Vagina (tissue), 2 donors: ENCODE measurements at places on chromosomes 12 and 14.
A peak's percentile ranks its signal among the peaks of the same experiment; 100 is the strongest.

DNA sequence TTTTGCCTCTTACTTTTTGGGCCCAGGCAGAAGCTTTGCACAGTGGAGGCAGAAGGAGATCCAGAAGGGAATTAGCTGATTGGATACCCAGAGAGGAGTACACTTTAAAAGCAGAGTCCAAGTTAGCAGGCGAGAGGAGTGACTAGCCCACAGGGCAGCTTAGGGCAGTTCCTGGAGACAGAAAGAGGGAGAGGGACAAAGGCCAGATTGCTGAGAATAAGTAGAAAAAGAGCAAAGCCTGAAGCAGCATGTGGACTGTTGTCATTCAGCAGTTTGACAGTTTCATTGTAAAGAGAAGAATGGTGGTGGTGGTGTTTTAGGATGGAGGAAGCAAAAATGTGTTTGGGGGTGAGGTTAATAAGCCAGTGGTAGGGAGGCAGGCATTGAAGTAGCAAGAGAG, 95.1 kb downstream of the PELI2 start:
- H3K36me3 ChIP-seq, result no peaks in the 10 kb centered on the region
- H3K27me3 ChIP-seq, result no peaks in the 10 kb centered on the region
- H3K4me1 ChIP-seq, result peaks cover 34% of the 10 kb centered on the region
- no peak overlapping the region for H3K27ac ChIP-seq
- no peak overlapping the region for H3K4me3 ChIP-seq

GRCh38 chr14:58414845-58415244, 12.5 kb downstream of the TIMM9 start:
- no peak overlapping the region for H3K27ac ChIP-seq
- H3K4me1 ChIP-seq, result no peaks in the 10 kb centered on the region
- H3K4me3 ChIP-seq, result no peak overlapping the region
- no peak for DNase-seq
- no peaks in the 10 kb centered on the region for H3K36me3 ChIP-seq

DNA sequence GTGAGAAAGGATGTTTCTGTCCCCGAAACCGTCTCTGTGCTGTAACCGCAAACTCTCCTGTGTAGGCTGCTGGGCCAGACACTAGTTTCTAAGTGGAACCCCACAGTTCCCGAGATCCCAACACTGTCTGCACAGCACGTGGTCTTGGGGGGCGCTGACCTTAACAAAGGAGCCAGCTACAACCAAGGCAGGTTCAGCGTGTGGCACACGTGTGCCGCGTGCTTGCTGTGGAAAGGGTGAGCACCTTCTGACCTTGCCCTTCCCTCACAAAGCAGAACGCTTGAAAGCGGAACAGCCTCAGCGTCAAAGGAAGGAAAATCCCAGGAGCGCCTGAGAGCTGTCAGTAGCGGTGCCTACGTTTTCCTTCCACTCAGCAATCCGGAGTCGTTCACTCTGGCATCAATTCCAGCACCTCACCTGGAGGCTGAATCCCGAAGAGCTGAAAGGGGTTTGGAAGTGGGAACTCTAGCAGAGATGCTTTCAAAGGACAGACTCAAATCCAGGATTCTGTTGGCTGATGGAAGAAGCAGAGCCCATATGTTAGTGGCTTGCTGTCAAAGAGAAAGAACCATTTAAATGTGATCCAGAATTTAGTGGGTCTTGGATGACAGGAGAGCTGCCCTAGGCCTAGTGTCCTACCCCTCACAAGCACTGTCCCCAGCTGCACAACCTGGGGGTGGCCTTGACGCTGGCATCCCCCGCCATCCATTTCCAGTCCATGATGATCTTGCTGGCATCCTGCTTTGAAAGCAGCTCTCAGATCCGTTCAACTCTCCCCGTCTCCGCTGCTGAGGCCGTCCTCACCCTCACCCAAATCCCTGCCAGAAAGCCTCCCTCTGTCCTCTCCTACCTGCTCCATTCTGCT, 27.1 kb downstream of the CCDC92 start:
- no peaks in the 10 kb centered on the region for H3K36me3 ChIP-seq
- peaks cover 3% of the 10 kb centered on the region for H3K4me1 ChIP-seq
- no peak for DNase-seq
- H3K27me3 ChIP-seq, result no peaks in the 10 kb centered on the region
- H3K27ac ChIP-seq, result no peak overlapping the region

- H3K4me1 ChIP-seq, result no peaks in the 10 kb centered on the region
- H3K27me3 ChIP-seq, result no peaks in the 10 kb centered on the region
- DNase-seq, result no peak
Observed at GRCh38 chr14:104345621-104346462, 207.5 kb downstream of the KIF26A start.

GRCh38 chr12:57740656-57741412, 2.3 kb upstream of the AGAP2 start:
- H3K4me3 ChIP-seq, result no peak overlapping the region
- H3K36me3 ChIP-seq, result no peaks in the 10 kb centered on the region
- no peak for DNase-seq
- peaks cover 44% of the 10 kb centered on the region for H3K4me1 ChIP-seq

DNA sequence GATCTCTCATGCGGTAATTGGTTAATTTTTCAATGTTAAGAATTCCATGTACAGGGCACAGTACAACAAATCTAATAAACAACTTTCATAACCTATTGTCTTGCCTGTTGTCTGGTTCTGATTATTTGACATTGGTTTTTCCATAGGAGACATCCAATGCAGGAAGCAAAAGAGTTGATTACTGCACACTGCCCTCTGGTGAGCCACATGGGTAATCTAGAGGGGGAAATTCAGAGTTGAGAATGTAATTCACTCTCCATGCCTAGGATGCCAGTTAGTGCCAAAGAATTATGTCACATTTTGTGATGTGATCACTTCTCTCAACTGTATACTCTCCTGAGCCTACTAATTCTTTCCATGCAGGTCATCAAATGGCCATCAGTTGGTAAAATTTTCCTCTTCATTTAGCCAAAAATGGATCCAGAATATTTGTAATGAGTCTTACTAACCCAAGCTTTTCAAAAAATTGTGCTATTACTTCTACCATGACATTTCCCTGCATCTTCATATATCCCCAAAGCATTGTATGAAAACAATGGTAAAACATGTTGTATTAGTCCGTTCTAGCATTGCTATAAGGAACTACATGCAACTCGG, 17.7 kb upstream of the CCDC91 start:
- H3K36me3 ChIP-seq, result no peaks in the 10 kb centered on the region
- H3K27me3 ChIP-seq, result no peaks in the 10 kb centered on the region
- no peak for DNase-seq
- H3K4me3 ChIP-seq, result no peak overlapping the region
- H3K27ac ChIP-seq, result no peak overlapping the region

- no peak overlapping the region for H3K4me3 ChIP-seq
- H3K27ac ChIP-seq, result no peak overlapping the region
- DNase-seq, result no peak
- H3K4me1 ChIP-seq, result no peaks in the 10 kb centered on the region
- no peaks in the 10 kb centered on the region for H3K27me3 ChIP-seq
Observed at GRCh38 chr12:52896190-52897100, 8.4 kb downstream of the KRT8 start.

DNA sequence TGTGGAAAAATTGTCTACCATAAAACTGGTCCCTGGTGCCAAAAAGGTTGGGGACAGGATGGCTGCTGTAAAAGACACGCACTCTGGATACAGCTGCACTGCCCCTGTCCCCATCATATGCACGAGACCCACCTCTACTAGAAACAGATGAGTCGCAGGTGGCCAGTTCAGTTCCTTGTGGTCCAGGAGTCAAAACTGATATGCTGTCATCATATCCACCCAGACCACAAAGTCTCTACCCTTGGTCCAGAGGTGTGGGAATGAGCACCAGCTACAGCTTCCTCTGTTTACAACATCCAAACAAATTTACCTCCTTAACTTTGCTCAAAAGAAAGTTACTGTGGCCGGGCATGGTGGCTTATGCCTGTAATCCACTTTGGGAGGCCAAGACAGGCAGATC, 43.8 kb upstream of the DACT1 start:
- H3K27me3 ChIP-seq, result no peaks in the 10 kb centered on the region
- no peak overlapping the region for H3K4me3 ChIP-seq
- no peaks in the 10 kb centered on the region for H3K36me3 ChIP-seq
- no peak for DNase-seq
- H3K27ac ChIP-seq, result no peak overlapping the region
- H3K4me1 ChIP-seq, result no peaks in the 10 kb centered on the region

GRCh38 chr12:14257303-14257733, 108.2 kb upstream of the ATF7IP start:
- peak overlapping the region; percentile 88 for H3K27ac ChIP-seq
- peak overlapping the region; percentile 6 for H3K4me3 ChIP-seq
- DNase-seq, result no peak
- no peaks in the 10 kb centered on the region for H3K36me3 ChIP-seq
- peaks cover 56% of the 10 kb centered on the region for H3K4me1 ChIP-seq
- H3K27me3 ChIP-seq, result no peaks in the 10 kb centered on the region

DNA sequence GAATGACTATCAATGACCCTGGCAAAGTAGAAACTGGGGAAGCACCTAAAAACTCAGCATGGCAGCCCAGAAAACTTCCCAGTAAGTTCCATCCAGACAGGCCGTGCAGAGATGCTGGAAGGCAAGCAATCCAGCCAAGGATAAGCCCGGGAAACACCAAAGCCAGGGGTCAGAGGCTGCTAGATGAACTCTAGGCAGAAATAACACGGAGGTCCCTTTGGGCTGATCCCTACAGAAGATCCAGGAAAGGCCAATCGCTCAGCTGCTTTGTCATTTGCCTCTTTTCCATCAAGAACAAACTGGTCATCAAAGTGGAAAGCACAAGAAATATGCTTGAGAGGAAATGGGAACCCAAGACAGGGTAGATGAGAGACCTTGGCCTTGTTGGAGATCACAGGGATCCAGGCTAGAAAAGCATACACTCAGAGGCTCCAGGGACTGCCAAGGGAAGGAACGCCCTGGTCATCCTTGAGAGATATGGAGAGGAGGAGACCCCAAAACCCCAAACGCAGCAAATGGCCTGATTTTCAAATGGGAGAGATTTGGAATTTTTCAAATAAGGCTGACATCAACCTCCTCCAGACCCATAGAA, 6.5 kb downstream of the KRT79 start:
- H3K4me1 ChIP-seq, result no peaks in the 10 kb centered on the region
- no peak for DNase-seq
- H3K4me3 ChIP-seq, result no peak overlapping the region
- H3K27me3 ChIP-seq, result no peaks in the 10 kb centered on the region
- H3K36me3 ChIP-seq, result no peaks in the 10 kb centered on the region

DNA sequence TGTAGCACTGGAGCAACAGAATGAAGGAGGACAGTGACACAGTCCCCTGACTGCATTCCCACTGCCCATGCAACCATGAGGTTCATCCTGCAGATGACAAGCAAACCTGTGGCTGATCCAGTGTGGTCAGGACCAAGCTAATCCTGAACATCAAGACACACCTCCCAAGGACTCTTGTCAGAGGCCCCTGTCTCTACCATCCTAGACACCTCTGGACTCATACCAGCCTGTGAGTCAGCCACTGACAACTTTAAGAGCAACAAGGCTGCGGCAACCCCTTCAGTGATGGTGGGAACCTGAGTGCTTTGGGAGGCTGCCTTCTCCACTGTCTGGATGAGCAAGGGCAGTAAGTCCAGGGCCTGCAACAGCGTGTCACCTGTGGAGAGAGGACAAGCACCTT, 24.6 kb downstream of the GCN1 start:
- DNase-seq, result no peak
- H3K4me3 ChIP-seq, result no peak overlapping the region
- no peaks in the 10 kb centered on the region for H3K36me3 ChIP-seq
- no peaks in the 10 kb centered on the region for H3K27me3 ChIP-seq
- no peaks in the 10 kb centered on the region for H3K4me1 ChIP-seq

DNA sequence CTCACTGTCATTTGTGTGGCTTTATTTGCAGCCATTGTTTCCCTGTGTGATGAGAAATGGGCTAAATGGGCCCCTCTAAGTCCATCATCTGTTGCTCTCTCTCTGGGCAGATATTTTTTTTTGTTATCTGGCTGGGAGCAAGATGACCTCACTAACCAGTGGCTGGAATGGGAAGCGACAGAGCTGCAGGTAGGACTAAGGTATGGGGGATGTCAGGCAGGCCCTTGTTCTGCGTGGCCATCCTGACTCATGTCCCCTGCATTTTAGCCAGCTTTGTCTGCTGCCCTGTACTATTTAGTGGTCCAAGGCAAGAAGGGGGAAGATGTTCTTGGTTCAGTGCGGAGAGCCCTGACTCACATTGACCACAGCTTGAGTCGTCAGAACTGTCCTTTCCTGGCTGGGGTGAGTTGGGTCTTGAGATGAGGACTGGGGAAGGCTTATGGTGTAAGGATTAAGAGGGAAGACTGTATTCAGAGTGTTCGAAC, 1.3 kb downstream of the MARS1 start:
- no peak for DNase-seq
- H3K36me3 ChIP-seq, result peaks cover 26% of the 10 kb centered on the region
- H3K27ac ChIP-seq, result no peak overlapping the region
- peaks cover 18% of the 10 kb centered on the region for H3K4me1 ChIP-seq

- H3K4me1 ChIP-seq, result no peaks in the 10 kb centered on the region
- H3K4me3 ChIP-seq, result no peak overlapping the region
- H3K27me3 ChIP-seq, result no peaks in the 10 kb centered on the region
Observed at GRCh38 chr12:114963846-114964245, 279.9 kb upstream of the TBX3 start.

DNA sequence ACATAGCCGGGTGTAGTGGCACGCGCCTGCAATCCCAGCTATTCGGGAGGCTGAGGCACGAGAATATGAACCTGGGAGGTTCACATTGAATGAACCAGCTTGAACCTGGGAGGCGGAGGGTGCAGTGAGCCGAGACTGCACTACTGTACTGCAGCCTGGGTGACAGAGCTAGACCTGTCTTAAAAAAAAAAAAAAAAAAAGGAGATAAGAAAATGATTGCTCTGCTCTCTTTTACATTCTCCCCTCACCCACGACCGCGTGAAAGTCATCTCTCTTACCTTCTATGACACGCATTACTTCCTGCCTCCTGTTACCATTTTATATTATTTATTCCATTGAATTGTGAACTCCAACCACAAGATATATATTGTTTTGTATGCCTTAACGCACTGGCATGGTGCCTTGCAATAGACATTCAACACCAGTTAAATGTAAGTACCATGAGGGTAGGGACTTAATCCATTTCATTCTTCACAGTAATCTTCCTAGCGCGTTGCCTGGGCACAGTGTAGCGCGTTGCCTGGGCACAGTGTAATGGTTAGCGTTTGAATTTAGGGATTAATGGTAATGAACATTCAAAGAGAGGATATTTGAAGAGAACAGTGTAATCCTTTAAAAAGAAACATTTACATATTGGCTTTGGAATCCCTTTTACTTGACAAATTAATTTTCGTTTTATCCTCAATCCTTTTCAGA, 2.7 kb downstream of the RAP1B start:
- H3K27me3 ChIP-seq, result no peaks in the 10 kb centered on the region
- no peaks in the 10 kb centered on the region for H3K36me3 ChIP-seq
- peak overlapping the region; percentile 99 for H3K27ac ChIP-seq

DNA sequence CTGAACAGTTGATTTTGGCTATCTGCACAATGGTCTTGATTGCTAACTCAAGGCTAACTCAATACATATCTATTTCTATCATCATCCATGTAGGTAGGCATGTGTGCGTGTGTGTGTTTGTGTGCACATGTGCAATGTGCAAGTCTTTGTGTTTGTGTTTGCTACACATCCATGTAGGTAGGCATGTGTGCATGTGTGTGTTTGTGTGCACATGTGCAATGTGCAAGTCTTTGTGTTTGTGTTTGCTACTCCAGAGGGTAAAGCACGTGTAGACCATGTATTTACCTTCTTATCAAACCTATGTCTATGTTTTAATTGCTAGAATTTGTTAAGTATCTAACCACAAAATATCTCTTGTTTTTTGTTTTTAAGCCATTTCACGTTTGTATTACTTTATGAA, 962.6 kb downstream of the LRFN5 start:
- H3K27me3 ChIP-seq, result no peaks in the 10 kb centered on the region
- H3K27ac ChIP-seq, result no peak overlapping the region
- H3K4me1 ChIP-seq, result no peaks in the 10 kb centered on the region
- no peak overlapping the region for H3K4me3 ChIP-seq
- H3K36me3 ChIP-seq, result no peaks in the 10 kb centered on the region
- no peak for DNase-seq
